Mammary epithelial cell (primary cell): ENCODE measurements at places on chromosomes 1 and 21. TPM values are rescaled to one million over a fixed set of nuclear protein-coding genes. Genes with fewer than 3 reads are reported as not detected.
A peak's percentile ranks its signal among the peaks of the same experiment; 100 is the strongest.

DNA sequence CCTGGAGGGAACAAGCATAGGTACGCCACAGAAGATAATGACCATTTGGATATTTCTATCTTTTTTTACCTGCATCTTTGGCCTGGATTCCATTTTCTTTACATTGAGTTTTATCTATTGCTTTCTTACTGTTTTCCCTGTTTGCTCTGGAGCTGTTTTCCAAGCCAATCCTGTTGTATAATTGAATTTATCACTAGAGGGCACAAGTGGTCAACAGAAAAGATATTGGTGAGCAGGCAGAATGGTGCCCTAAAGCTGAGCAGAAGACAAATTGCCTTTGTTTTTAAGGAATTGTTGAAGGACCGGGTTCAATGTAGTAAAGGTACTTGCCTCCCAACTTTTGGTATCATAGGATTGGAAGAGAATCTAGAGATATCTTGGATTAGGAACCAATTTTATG is 152.8 kb downstream of the PPP1R12B start:
- peak; percentile 25 for DNase-seq

DNA sequence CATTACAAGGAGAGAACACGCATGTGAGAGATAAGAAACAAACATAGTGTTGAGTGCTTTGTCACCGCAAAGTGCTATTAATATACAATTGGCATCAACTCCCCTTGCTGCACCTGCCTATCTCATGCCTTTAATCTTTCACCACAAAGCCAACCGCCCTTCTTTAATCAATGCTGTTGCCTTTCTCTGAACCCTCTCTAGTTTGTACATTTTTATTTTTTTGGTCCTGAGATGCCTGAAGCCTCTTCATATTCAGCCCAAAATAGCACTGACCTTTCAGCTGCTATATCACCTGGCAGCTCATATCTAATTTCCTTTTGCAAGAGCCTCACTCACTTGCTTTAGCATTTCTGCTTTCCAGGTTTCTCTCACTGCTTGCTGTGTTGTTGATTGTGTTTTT is 504.7 kb downstream of the NUF2 start:
- DNase-seq, result no peak

PPM1J gene
- 9.4 and 10.7 TPM in 2 replicates for total RNA-seq

CACNA1S gene
- total RNA-seq, result not detected

HOOK1 gene
- total RNA-seq, result 3.8 TPM

DNA sequence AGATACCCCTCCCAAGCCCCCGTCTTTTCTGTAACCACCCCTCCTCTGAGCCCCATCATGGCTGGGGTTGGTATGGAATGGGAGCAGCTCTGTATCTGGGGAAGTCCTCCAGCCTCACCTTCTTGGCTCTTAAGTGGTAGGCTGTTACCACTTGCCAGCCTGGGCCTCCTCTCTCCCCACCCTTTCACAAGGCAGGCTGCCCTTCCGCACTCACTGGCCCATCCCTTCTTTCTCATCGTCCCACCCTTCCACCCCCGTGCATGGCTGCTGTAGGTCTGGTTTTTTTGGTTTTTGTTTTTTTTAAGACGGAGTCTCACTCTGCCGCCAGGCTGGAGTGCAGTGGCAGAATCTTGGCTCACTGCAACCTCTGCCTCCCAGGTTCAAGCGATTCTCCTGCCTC is 5.2 kb downstream of the CYB561D1 start:
- no peak for DNase-seq

GPR52 gene
- 3.2 TPM for total RNA-seq

GRCh38 chr1:228542981-228543380 is 55.8 kb downstream of the RNF187 start:
- DNase-seq, result no peak

GRCh38 chr1:53826367-53826766 is 11.7 kb downstream of the NDC1 start:
- no peak for DNase-seq

PLA2G2A gene
- total RNA-seq, result not detected in 2 replicates

HPCA gene
- not detected for total RNA-seq

GRCh38 chr1:168396508-168396907 is 115.8 kb downstream of the TBX19 start:
- no peak for DNase-seq

DNA sequence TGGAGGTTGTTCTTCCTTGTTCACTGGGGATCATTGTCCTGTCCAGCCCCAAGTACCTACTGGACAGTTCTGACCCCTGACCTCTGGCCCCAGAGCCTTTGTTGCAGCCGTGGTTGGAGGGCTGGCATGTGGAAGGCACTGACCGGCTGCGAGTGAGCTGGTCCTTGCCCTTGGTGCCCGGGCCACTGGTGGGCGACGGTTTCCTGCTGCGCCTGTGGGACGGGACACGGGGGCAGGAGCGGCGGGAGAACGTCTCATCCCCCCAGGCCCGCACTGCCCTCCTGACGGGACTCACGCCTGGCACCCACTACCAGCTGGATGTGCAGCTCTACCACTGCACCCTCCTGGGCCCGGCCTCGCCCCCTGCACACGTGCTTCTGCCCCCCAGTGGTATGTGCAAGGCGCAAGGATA is 11.4 kb downstream of the TIE1 start:
- no peak for DNase-seq
